ENCODE measurements at places on chromosomes 2 and 18.

GRCh38 chr2:165587335-165587938, 117.9 kb downstream of the CSRNP3 start:
- no peak for DNase-seq
- no peaks in the 10 kb centered on the region for H3K36me3 ChIP-seq
- H3K4me1 ChIP-seq: no peaks in the 10 kb centered on the region
- no peaks in the 10 kb centered on the region for H3K27me3 ChIP-seq
- no peak overlapping the region for H3K27ac ChIP-seq
- H3K4me3 ChIP-seq: no peak overlapping the region

GRCh38 chr2:233041722-233042323, 9.4 kb downstream of the NEU2 start:
- no peaks in the 10 kb centered on the region for H3K27me3 ChIP-seq
- no peak overlapping the region for H3K27ac ChIP-seq
- H3K4me3 ChIP-seq: no peak overlapping the region
- H3K36me3 ChIP-seq: no peaks in the 10 kb centered on the region

- H3K4me1 ChIP-seq: no peaks in the 10 kb centered on the region
- H3K4me3 ChIP-seq: no peak overlapping the region
- no peak for DNase-seq
- no peaks in the 10 kb centered on the region for H3K36me3 ChIP-seq
These were observed 9.3 kb upstream of the LRRC30 start for GRCh38 chr18:7221424-7222155.

DNA sequence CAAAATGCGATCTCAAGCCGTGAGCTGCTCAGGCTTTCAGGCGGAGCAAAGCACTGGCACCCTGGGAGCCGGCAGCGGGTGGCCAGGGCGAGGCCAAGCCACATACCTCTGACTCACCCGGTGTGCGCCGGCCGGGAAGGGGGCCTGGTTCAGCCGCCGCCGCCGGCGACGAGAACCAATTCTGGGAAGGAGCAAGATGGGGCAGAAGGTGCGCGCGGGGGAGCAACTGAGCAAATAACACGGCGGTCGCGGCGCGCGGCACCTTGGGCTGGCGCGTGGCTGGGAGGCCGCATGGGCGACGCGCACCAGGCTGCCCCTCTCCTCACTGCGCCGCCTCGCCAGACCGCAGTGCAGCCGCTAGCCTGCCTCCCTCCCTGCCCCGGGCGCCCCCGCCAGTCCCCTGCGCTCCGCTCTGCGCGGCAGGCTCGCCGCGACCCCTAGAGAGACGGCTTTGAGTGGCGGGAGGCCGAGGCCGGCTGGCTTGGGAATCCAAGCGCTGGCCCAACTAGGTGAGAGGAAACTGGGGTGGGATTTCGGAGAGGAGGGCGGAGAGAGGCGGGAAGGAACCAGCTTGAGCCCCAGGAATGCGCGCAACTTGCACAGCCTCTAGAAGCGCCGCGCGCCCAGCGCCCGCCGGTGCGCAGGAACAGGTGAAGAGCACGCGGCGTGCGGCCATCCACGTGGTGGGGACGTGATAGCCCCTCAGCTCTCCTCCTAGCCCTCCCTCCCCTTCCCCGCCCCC, 3.2 kb downstream of the NRP2 start:
- H3K4me1 ChIP-seq: peaks cover 17% of the 10 kb centered on the region
- H3K27me3 ChIP-seq: peaks cover 36% of the 10 kb centered on the region
- H3K4me3 ChIP-seq: peak overlapping the region; percentile 22
- no peak for DNase-seq
- no peak overlapping the region for H3K27ac ChIP-seq
